Esophagus (tissue), 2 donors: ENCODE measurements at places on chromosomes 3 and 15. TPM values are rescaled to one million over a fixed set of nuclear protein-coding genes. Genes with fewer than 3 reads are reported as not detected.

CD86 gene
- polyA plus RNA-seq, result 0.85 TPM

GOLGA6L7 gene
- polyA plus RNA-seq, result not detected

CCDC54 gene
- polyA plus RNA-seq, result not detected

ABI3BP gene
- 4.0 TPM for polyA plus RNA-seq

CLSTN2 gene
- polyA plus RNA-seq, result 0.20 TPM

BUB1B gene
- polyA plus RNA-seq, result 5.8 TPM

SPTSSB gene
- 15.2 TPM for polyA plus RNA-seq

ACOX2 gene
- polyA plus RNA-seq, result 19.7 TPM

TTLL13 gene
- 0.04 TPM for polyA plus RNA-seq

LPCAT4 gene
- 45.6 TPM for polyA plus RNA-seq

CCR8 gene
- not detected for polyA plus RNA-seq

DISP2 gene
- polyA plus RNA-seq, result 0.33 TPM

C15orf62 gene
- polyA plus RNA-seq, result 21.3 TPM

ACSBG1 gene
- 0.10 TPM for polyA plus RNA-seq

CLRN1 gene
- polyA plus RNA-seq, result not detected

TRH gene
- polyA plus RNA-seq, result not detected

ZNF662 gene
- polyA plus RNA-seq, result 2.5 TPM

EPHA3 gene
- polyA plus RNA-seq, result 0.18 TPM

SCN11A gene
- 0.02 TPM for polyA plus RNA-seq

TCF12 gene
- polyA plus RNA-seq, result 9.5 TPM

MAP6D1 gene
- polyA plus RNA-seq, result 1.4 TPM

BCL6 gene
- 24.4 TPM for polyA plus RNA-seq

INKA1 gene
- 28.4 TPM for polyA plus RNA-seq

CLDN18 gene
- polyA plus RNA-seq, result 0.61 TPM

ST8SIA2 gene
- polyA plus RNA-seq, result 0.02 TPM

SKOR1 gene
- polyA plus RNA-seq, result 0.12 TPM

RFX7 gene
- polyA plus RNA-seq, result 1.9 TPM

OR4M2 gene
- polyA plus RNA-seq, result not detected

PDZRN3 gene
- 13.9 TPM for polyA plus RNA-seq
